ENCODE measurements at places on chromosomes 11 and 22.

DNA sequence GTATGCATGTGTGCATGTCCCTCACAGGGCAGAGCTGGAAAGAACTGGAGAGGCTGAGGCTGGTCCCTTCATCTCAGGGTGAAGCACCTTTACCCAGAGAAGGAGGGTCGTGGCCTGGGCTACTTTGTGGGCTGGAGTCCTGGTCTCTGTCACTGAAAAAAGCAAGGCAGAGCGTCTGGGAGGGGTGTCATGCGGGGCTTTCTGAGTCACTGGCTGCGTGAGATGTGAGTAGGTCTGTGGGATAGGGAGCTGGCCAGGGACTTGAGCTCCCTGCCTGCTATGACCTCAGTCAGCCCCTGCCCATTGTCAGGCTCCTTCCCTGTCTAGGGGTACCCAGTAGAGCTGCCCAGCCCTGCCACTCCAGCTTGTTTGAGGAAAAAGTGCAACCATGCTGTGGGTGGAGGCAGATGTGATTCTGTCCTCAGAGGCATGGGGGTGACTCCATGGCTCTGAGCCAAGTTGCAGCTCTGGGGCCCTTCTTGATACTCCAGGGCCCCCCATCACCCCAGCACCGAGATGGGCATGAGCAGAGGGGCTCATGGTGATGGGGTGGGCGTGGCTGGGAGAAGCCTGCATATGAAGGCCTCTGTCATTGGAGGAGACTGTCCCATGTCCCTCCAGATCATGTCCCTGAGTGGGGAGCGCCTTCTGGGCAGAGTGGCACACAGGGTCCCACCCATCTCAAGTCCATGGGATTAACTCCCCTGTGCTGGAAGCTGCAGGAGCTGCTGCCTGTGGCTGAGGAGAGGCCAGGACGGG is 27.8 kb downstream of the KCNQ1 start:
- no peak for DNase-seq

DNA sequence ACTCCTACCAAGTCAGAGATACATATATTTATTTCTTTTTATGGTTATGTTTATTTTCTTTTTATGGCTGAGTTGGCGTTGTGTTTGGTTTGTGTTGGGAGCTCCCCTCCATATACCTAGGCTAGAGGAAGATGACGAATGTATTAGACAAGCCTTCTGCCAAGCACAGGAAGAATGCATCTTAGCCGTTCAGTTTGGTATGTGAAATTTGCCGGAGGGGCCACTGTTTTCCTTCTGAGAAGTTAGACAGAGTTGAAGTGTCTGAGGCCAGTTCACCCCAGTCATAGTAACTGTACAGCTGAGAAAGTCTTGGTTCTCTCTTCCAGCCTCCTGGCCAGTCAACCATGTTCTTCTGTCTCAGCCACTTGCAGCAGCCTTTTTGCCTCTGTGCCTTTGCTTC is 29.8 kb downstream of the TEAD1 start:
- no peak for DNase-seq

DNA sequence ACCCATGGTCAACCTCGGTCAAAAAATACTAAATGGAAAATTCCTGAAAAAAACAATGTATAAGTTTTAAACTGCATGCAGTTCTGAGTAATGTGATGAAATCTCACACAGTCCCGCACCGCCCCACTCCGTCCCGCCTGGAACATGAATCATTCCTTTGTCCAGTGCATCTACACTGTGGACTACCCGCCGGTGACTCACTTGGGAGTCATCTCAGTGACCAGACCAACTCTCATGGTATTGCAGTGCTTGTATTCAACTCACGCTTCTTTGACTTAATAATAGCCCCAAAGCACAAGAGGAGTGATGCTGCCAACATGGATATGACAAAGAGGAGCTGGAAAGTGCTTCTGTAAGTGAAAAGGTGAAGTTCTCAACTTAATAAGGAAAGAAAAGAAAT is 48.8 kb downstream of the ARHGAP32 start:
- peak; percentile 85 for DNase-seq

GRCh38 chr22:39718206-39718605 is 147.7 kb downstream of the CACNA1I start:
- DNase-seq: no peak

DNA sequence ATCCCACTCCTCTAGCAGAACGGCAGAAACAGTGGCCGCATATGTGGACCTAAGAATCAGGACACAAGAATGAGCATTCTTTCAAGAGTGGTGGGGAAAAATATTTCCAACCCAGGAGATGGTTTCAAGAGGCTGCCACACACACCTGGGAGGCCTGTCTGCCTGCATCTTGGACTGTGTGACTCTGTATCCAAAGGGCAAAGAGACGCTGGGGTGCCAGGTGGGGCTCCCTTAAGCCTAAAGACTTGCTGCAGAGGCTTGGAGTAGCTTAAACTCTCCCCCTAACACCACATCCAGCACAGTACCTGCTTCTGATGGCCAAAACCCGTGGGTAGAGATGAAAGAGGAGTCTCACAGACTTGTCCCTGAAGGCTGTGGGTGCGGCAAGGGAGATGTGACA is 3.5 kb downstream of the CXCR5 start:
- no peak for DNase-seq

GRCh38 chr11:130070846-130071200 is 1.1 kb downstream of the APLP2 start:
- no peak for DNase-seq

DNA sequence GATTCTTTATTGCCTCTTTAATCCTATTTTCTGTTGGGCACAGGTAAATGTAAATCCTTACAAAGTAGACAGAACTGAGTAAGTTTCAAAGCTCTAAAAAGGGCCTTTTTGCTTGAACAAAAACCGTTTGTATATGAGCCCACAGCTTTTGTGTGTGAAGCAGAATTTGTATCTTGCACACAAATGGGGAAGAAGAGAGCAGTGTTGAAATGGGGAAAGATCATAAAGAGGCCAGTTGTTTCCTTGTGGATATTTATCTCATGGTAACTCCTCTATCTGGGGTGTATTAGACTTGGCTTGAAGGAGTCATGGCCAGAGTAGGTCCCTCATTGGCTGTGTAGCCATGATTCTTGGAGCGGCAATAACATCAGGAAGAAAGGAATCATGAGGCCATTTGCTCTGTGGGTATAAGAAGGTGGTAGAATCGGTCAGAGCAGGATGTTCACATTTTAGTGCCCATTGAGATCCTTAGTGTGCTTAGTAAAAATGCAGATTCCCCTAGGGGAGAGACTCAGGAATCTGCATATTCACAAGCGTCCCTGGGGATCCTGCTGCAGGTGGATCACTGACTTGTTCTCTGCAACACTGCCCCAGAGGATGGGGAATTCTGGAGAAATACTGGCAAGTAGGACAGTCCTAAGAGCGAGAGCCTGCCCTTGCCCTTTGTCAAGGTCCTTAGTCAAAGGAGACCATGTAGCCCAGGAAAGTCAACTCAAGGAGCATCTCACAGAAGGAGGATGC is 126.5 kb downstream of the LDLRAD3 start:
- no peak for DNase-seq

DNA sequence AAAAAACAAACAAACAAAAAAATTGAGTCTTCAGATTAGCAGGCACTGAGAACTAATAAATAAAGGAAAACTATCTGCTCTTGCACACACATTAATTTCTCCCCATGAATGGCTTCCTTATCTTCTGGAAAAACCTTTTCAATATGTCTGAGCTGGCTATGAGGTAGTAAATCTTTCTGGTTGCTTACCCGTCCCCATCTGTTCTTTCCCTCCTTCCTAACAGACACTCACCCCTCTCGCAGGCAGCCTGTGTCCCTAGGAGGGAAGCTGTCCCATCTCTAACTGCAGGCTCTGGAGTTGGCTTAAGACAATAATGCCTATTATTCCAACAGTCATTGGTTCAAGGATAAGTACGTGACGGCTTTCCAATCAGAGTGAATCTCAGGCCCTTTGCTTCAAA is 8.2 kb upstream of the SCUBE2 start:
- no peak for DNase-seq

DNA sequence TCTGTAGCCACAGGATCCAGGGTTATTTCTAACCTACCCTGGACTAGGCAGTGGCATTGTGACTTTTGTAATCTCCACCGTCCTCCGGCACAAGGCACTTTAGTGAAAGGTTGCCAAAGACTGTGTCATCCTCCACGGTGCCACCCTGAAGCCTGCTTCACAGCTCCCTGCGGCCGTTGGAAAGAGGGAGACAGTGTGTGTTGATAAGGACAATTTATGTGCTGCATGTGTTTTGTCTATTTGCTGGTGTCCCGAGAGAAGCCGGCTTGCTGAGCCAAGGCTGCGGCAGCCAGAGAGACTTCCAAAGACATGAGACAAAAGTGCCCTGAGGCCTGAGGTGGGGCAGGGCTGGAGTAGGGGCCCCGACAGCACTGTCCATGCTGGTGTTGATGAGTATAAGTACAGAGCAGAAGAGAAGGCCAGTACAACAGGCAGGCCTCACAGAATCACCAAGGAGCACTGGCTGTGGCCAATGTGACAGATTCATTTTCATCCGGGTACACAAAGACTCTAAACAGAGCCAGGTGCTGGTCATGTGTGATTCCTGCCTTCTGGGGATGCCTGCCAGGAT is 40.9 kb downstream of the GALNT18 start:
- peak; percentile 8 for DNase-seq
